Mesothelial cell of epicardium (in vitro differentiated cells): ENCODE measurements at places on chromosomes 13 and 19.
A peak's percentile ranks its signal among the peaks of the same experiment; 100 is the strongest.

- peak; percentile 48 for DNase-seq
Observed at GRCh38 chr19:48812094-48812929, 1.5 kb upstream of the BCAT2 start.

- no peak for DNase-seq
Observed at GRCh38 chr19:5703819-5704818, 14.0 kb downstream of the RPL36 start.

DNA sequence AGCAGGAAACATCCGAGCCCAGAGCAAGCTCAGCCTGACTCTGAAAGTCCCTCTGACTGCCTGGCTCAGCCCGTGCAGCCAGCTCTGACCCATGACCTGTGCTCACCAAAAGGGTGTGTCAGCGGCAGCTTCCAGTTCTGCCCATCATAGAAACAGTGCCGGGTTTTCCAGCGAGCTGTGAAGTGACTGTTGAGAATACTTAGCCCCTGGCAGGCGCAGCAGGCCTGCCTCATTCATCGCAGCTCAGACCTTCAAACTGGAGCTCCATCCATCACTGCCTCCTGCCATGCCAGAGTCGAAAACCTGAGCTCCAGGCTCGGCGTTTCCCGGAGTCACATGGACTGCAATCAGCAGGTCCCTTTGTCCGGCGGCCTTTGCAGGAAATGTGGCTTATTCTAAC, 16.3 kb upstream of the GSX1 start:
- DNase-seq, result no peak

DNA sequence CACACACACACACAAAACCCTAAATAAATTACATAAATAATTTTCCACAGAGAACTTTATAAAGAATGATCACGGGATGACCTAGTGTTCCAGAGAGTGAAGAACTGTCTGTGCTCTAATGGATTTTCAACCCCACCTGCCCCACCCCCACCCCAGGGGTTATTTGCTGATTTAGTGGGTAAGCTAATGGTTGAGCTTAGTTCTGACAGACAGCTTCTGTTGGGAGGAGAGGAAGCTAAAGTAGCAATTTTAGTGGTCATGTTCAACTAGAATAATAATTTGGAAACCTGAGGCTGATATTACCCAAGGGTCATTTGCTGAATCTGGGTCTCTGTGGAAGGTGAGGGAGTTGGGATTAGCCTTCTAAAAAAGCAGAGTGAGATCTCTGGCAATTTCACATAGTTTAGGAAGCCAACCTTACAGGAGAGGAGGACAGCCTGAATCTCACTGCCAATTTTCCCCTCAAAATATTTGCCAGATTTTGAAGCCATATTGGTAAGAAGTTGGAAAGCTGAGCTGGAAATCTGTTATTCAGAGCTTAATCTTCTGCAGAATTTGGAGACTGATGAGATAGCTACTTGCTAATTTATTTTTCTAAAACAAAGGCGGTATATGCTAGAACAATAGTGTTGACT, 68.7 kb downstream of the POSTN start:
- DNase-seq, result no peak

DNA sequence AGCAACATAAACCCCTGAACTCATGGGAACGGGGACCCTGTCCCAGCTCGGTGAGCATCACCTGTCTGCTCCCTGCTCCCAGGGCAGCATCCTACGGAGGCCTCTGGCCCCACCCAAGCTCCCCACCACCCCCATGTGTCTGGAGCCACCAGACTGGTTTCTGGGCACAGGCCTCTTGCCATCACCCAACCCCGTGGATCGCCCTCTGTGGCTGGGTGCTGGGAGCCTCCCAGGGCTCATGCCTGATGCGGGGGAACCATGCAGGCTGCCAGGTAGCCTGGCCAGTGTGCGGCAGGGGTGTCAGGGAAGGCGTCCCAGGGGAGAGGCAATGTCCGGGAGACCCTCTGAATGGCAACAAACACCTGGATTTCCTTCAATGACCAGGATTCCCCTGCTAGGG, 2.7 kb downstream of the MICOS13 start:
- no peak for DNase-seq

- no peak for DNase-seq
Observed at GRCh38 chr13:48646791-48647190, 6.9 kb upstream of the CYSLTR2 start.

- DNase-seq, result no peak
Observed at GRCh38 chr19:40799558-40800338, 757 bp downstream of the EGLN2 start.

- peak; percentile 75 for DNase-seq
Observed at GRCh38 chr19:56538254-56538760, 441 bp upstream of the ZFP28 start.

GRCh38 chr13:36211567-36211966, 2.8 kb downstream of the SOHLH2 start:
- DNase-seq, result no peak

- DNase-seq, result no peak
Observed at GRCh38 chr19:57675881-57676280, 5.9 kb upstream of the ZNF551 start.

DNA sequence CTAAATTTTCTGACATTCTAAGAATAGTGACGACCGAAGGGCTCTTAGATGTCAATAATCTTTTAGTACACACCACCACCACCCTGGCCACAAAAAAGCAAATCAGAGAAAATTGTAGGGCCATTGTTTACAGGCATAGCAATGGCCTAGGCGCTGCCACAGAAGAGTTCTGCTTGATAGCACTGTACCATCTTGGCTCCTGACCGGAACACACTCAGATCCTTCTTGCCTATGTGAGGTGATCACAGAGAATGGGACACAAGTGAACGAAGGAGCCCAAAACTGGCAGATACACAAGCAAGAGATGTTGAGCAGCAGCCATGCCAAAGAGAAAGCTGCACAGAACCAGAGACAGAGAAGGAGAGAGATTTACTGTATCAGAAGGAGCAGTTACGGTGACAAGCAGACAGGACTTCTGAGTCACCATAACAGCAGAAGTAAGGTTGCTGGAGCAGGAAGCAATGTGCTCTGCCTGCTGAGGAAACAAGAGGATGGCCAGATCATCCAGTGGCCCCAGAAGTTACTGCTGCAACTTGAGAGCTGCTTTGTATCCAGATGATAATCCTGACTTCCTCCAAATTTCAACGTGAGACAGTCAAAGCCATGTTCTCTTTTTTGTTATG, 105.2 kb downstream of the SLITRK6 start:
- no peak for DNase-seq

GRCh38 chr13:98280176-98280510, 103.1 kb upstream of the RNF113B start:
- no peak for DNase-seq
